ENCODE measurements at places on chromosomes 7 and 10.
A peak's percentile ranks its signal among the peaks of the same experiment; 100 is the strongest.

DNA sequence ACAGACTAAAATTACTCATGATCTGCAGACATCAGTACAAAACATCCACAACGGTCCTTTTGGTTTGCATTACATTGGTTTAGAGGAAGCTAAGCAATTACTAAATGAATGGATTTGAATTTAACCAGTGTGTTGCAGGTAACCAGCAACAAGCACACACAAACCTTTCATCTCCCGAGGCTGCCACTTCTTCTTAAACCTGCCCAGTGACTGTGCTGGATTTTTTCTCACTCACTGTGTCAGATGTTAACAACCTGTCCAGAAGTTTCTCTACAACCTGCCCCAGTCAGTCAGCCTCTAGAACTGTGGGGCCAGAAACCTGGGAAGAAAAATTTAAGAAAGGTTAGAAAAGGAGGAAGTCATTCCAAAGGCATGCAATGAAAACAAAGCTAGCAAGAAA lies 2.4 kb upstream of the MEOX2 start:
- no peak for DNase-seq

GRCh38 chr10:59463909-59464308 lies 101.6 kb upstream of the FAM13C start:
- DNase-seq, result no peak

- DNase-seq, result no peak
Observed at GRCh38 chr10:52956861-52957260, 184.3 kb upstream of the MBL2 start.

DNA sequence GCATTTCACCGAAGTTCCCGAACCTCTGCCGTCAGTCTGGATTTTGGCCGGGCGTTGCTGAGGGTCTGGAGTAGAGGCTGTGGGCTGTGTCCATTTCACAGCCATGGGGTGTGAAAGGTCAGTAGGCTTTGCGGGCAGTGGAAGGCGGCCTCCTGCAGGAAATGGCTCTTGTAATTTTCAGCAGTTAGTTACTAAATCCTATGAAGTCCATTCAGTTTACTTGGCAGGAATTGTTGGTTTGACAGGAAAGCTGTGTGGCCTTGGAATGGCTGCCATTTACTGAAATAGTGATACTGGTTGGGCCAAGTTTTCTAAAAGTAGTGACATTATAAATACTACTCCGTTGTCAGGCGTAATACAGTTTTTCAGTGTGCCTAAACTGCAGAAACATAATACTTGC lies 303.7 kb downstream of the CCDC3 start:
- no peak for DNase-seq

- DNase-seq, result peak; percentile 32
Observed at GRCh38 chr10:69800109-69800508, 1.6 kb upstream of the COL13A1 start.

- DNase-seq, result no peak
Observed at GRCh38 chr7:119167431-119167830, 942.9 kb downstream of the ANKRD7 start.

DNA sequence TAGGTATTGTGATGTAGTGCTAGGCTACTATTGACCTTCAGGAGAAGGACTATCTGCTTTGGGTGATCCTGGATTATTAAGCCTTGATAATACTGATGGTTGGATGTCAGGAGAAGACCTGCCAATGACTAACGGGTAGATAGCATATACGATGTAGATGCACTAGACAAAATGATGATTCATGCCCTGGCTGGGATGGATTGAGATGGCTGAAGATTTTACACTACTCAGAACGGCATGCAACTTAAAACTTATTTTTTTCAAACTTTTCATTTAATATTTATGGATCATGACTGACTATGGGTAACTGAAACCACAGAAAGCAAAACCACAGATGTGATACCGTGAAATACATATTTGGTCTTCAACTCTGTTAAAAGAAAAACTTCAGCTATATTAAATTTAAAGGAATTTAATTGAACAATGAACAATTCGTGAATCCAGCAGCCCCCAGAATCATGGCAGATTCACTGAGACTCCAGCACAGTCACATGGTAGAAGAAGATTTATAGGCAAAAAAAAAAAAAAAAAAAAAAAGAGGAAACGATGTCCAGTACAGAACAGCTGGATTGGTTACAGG lies 124.6 kb upstream of the CDK13 start:
- no peak for DNase-seq

- DNase-seq, result no peak
Observed at GRCh38 chr10:123463181-123463580, 203.0 kb upstream of the GPR26 start.

- DNase-seq, result no peak
Observed at GRCh38 chr7:84412161-84412969, 217.8 kb upstream of the SEMA3A start.

DNA sequence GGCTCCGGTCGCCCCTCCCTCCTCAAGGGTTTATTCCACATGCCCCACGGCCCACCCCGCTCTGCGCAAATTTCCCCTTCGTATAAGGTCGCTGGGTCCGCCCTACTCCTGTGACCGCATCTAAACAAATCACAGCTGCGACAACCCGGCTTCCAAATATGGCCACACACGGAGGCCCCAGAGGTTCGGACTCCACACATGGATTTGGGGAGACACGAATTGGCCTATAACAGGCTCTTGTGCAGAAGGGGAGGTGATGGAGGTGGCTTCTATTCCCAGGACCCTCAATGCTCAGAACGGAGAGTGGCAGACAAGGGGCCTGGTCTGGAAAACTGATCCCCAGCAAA lies 90.1 kb downstream of the FOXL3 start:
- no peak for DNase-seq

DNA sequence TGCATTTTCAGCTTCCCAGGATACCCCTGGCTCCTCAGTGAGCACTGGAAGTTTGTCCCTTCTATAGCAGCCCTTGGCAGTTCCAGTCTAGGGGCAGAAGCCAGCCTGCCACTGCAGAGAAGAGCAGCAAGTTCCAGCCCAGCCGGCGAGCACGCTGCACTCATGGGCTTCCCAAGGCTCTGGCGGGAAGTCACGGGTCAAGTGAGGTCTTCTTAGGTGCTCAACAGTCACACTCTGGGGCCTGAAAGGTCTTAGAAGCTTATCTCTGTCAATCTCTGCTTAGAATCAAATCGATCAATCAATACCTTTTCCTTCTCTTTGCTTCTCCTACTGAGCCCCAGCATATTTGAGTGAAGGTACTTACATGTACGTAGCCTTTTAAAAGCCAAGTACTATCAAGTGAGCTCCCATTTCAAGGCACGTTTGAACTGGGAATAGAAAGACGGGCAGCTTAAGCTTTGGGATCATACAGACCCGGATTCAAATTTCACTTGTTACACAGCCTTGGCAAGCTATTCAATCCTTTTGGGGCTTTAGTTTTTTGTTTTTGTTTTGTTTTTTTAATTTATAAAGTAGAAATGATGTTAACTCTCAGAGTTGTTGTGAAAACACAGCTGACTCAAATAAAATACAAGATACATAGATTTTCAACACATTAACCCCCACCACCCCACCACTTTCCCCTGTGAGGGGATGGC lies 152.6 kb upstream of the KLF14 start:
- DNase-seq, result no peak

DNA sequence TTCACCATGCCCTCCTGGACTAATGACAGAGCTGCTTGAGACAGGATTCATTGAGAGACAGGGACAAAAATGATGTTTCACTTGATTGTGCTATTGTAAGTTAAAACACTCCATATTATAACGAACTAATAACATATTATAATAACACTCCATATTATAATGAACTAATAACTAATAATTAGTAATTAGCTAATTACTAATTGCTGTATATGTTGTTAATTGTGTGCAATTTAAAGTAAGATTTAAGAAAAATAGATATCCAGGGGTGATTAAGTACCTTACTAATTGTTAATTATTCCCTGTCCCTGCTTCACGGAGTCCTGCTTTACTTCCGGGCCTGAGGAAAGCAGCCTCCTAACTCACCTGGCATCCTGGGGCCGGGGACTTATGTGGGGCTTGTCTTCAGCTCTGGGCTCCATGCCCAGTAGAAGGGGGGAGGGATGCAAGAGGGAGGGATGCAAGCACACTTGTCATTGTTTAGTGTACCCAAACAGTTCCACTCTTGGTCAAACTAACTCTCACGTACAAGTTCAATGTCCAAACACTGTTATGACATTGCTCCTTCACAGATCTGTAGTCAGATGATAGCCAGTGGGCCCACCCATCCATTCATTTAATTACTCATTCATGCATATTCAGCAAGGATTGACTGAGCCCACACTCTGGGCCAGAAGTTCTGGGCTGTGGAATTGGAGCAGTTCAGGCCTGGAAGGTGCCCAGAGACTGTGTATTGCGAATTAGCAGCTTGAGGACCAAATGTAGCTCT lies 53.8 kb downstream of the COL13A1 start:
- no peak for DNase-seq

DNA sequence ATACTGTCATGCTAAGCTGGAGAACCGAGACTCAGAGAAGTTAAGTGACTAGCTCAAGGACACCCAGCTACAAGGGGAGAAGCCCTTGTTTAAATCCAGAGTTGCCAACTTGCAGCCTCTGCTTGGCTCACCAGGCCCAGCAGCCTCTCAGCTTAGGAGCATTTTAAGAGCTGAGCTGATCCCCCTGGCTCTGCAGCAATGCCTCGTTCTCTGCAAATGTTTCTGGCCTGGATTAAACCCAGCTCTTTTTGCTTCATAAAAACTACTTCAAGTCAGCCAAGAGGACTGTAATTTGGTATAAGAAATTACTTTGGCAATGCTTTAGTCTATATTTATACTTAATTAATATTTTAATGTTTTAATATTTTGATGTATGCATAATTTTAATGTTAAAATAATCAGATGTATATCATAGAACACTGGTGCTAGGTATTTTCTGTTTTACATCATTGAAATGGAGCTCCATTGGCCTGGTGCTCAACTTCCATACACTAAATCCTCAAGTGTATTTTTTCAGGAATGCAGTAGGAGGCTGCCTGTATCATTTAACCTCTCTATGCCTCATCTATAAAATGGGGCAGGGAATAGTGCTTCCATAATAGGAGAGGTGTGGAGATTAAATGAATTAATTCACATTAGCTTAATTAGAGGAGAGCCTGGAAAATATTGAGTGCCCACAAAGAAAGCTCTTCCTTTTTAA lies 184.2 kb downstream of the EMX2 start:
- no peak for DNase-seq

- no peak for DNase-seq
Observed at GRCh38 chr10:79985481-79986072, 36.7 kb upstream of the SFTPD start.

- DNase-seq, result no peak
Observed at GRCh38 chr10:133072196-133072595, 15.5 kb upstream of the ADGRA1 start.

GRCh38 chr7:151745706-151746105 lies 131.2 kb downstream of the PRKAG2 start:
- no peak for DNase-seq

- no peak for DNase-seq
Observed at GRCh38 chr7:44320141-44320540, 5.3 kb downstream of the CAMK2B start.

GRCh38 chr10:24834869-24835268 lies 111.2 kb upstream of the ARHGAP21 start:
- no peak for DNase-seq

DNA sequence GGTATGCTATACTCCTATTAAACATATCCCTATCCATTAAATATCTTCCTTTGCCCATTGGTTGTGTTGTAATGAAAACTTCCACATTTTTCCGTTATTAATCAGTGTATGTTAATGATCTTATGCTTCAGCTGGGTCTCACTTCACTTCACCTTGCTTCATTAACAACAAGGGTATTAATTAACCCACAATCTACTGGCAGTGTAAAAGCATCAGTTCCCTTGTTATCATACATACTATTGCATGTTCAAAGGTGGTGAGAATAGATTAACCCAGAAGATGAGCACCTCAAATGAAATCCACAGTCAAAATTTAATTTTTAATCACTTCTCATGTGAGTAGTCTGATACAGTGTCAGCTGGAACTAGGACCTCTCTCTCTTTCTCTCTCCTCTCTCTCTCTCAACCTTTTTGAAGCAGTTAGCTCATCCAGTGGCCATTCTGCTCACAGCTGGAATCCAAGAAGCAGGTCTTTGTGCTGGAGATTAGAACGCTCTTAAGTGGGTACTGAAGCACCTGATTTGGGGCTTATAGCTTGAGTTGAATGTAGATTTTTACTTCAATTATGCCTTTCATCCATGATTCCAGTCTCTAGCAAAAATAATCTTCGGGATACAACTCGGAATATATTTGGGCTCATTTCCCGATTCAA lies 172.3 kb downstream of the RAPGEF5 start:
- no peak for DNase-seq

GRCh38 chr7:36272211-36272566 lies 117.5 kb upstream of the ANLN start:
- no peak for DNase-seq

DNA sequence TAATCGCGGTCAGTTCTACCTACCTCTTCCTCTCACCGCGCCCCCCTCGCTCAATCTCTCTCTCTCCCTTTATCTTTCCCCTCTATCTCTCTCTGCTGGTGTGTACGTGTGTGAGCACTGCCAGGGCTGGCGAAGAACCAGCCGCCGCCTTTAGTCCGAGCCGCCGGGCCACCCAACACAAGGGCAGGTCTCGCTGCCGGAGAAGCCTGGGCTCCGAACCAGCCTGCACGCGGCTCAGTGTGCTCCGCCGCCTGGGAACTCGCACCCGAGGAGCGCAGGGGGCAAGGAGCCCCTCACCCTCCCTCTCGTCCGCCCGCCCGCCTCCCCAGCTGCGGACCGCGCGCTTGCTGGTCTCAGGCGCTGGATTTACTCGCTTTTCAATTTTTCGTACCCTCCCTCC lies 1.7 kb downstream of the NXPH1 start:
- DNase-seq, result no peak

GRCh38 chr7:51299391-51300133 lies 17.0 kb downstream of the COBL start:
- no peak for DNase-seq

- no peak for DNase-seq
Observed at GRCh38 chr7:102393467-102393866, 2.7 kb upstream of the PRKRIP1 start.

All from activated CD4-positive, alpha-beta T cell treated with anti-CD3 and anti-CD28 coated beads for 36 hours (primary cell).